ENCODE measurements at places on chromosomes 6 and 20.

- DNase-seq: no peak
Observed at GRCh38 chr6:13248994-13249393, 79.3 kb downstream of the TBC1D7 start.

DNA sequence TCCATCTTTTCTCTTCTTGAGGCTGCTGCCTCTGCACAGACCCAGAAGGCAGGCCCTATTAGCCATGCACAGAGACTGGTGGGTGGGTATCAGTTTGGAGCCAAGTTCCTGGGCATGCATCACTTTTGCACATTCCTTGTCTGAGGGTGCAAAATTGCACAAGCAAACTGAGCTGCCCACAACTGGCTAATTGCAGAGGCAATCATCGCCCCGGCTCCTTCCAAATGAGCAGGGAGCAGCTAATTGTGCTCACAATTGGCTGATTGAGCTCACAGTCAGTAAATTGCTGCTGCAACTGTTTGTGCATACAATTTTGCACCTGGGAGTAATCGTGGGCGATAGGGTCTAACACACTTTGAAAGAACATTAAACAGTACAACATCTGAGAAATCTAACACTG is 511.4 kb downstream of the DHX35 start:
- no peak for DNase-seq

DNA sequence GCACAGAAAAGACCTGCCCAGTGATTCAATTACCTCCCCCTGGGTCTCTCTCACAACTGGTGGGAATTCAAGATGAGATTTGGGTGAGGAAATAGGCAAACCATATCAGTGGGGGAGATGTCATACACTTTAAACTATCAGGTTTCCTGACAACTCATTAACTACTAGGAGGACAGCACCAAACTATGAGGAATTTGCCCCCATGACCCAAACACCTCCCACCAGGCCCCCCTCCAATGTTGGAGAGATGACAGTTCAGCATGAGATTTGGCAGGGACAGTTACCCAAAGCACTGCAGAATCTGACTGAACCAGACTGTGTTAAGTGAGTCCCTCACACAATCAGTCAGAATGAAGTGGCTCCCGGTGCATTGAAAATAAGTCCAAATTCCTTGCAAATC is 148.0 kb downstream of the TTLL2 start:
- DNase-seq: no peak

DNA sequence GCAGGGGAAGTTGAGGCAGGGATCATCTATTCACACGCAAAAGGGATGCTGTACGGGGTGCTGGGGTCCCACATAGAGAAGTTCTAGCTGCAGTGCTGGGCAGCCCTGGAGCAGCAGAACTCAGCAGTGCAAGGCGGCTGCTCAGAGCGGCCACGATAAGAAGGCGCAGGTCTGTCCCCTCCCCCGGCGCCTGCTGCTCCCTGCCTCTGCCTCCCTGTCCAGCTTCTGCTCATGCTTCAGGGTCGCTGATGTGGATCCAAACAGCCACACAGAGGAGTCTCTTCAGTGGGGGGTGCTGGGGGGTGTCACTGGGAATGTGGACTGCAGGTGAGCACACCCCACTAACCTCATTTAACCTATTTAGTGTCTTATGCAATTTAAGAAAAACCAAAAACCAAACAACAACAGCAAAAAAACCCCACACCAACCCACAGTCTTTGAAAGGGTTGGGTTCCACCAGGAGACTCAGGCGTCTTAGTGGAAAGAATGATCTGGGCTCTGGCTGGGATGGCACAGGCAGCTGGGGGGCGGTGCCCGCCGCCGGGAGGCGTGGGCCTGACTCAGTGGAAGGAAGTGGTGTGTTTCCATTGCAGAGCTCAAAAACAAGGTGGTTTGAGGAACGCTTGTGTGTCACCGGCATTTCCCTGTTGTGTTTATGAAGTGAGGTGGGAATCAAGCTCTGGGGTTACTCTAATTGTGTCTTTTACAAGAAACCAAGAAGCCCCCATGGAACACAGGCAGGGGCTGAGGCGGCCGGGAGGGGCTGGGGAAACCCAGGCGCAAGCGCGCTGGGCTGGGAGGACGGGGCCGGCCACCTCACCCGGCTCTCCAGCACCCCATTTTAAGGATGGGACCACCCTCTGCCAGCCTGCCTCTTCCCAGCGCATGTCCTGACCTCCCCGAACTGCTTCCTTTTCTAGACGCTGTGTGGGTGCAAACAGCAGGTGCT is 55.1 kb downstream of the IRF4 start:
- peak; percentile 69 for DNase-seq

- no peak for DNase-seq
Observed at GRCh38 chr6:41598670-41599014, 39.6 kb upstream of the MDFI start.

- DNase-seq: no peak
Observed at GRCh38 chr6:15257357-15258132, 11.7 kb downstream of the JARID2 start.

DNA sequence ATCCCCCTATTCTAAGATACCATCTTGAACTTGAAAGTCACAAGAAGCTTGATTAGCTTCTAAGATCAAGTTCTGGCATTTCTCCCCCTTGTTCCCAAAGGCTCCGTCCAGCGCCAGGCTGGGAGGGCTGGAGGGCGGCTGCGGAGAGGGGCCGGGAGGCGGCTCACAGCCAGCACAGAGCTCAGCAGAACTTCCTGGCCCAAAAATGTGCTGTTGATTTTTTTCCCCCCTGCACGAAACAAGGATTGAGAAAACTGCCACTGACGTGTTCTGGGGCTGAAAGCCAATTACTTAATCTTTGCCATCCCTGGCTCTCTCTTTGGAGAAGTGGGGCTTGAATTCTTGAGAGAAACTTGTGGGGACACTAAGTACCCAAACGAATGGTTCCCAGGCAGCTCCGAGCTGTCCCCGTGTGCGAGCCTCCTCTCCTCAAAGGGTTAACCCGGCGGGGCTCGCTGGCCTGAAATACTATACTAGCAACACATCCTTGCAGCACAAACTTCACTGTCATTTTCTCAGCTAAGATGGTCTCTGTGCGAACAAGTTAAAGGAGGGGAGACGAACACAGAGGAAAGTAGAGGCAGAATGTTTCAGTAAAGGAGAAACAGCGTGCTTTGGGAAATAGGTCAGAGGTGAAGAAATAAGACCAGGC is 452 bp downstream of the TRAF3IP2 start:
- DNase-seq: no peak

- DNase-seq: no peak
Observed at GRCh38 chr6:38012573-38012972, 193.0 kb downstream of the ZFAND3 start.

- no peak for DNase-seq
Observed at GRCh38 chr6:170043881-170044790, 246.7 kb downstream of the DLL1 start.
